ENCODE measurements at places on chromosomes 12 and 14.

GRCh38 chr12:82461836-82462235, 103.5 kb downstream of the METTL25 start:
- DNase-seq, result no peak

- no peak for DNase-seq
These were observed 33.7 kb downstream of the RASSF8 start for GRCh38 chr12:25992026-25992782.

- peak; percentile 91 for DNase-seq
These were observed 120.7 kb downstream of the AACS start for GRCh38 chr12:125185740-125186470.

- no peak for DNase-seq
These were observed 38.1 kb upstream of the DACT1 start for GRCh38 chr14:58599707-58600106.

DNA sequence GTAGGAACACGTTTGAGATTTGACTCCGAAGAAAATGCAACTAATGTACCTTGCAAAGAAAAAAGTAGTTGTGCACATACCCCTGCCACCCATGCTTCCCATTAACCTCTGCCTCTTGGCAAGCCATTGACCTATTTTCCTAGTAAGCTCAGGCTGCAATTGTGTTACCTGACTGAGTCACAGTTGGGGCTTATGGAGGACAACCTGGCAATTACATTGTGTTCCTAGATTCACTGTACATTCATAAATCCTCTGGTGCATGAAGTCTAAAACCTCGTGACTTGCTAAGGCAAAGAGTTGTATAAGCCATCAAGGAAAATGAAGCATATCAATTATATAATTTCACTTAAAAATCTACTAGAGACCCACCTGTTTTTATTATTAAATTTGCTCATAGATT, 62.0 kb upstream of the DUSP6 start:
- DNase-seq, result no peak

DNA sequence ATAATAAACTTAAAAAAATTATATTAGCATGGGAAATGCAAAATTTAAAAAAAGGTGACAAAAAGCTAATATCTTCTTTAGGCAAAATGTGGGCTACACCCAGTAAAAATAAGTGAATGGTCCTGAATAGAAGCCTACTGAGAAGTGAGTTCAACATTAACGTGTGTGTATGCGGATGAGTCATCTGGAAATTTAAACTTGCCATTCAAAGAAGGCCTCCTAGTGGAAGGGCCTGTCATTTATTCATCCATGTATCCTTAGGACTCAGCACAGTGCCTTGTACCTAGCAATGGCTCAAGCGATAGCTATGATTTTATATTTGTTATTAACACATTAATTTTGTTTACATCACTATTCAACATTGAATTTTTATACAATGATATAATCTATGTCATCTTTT, 226.2 kb downstream of the NUBPL start:
- no peak for DNase-seq

GRCh38 chr14:24182110-24182882, 6.3 kb downstream of the IPO4 start:
- DNase-seq, result no peak

GRCh38 chr14:29236848-29237247, 470.3 kb downstream of the FOXG1 start:
- no peak for DNase-seq

GRCh38 chr14:71319666-71320065, 412.4 kb downstream of the PCNX1 start:
- DNase-seq, result no peak

GRCh38 chr14:90547968-90548367, 151.1 kb downstream of the CALM1 start:
- DNase-seq, result no peak

DNA sequence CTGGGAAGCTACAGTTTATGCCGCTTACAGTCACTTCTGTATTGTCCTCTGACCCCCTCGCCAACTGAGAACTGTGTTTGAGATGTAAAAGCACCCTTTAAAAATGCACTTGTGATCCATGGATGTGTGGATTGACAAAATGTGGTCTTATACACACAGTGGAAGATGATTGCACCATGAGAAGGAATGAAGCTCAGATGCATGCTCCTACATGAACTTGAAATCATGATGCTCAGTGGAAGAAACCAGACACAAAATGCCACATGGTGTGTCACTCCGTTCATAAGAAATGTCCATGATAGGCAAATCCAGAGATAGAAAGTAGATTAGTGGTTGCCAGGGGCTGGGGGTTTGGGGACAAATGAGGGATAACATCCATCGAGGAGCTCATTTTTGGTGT, 58.0 kb downstream of the PITPNM2 start:
- no peak for DNase-seq

GRCh38 chr12:120086801-120087621, 29.5 kb downstream of the RAB35 start:
- DNase-seq, result peak; percentile 100

DNA sequence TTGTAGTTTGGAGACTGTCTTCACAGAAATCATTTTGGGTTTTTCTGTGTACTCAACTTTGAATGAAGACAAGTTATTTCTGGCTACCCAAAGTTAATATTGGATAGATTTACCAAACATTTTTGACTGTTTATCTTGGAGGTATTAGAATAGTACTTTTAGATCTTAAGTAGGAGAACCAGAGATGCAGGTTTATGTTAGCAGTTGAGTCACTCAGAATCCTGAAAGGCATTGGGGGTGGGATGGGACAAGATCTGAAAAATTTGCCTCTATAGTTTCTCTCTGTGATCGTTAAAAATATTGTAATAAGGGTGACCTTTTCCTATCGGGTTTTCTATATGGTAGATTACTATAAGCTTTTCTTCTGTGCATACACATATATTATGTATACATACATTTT, 112.3 kb downstream of the TTC6 start:
- DNase-seq, result no peak

- DNase-seq, result no peak
These were observed 17.7 kb downstream of the SMIM41 start for GRCh38 chr12:52097045-52097666.

Measured in brain (organoid and tissue), 16 donors.